ENCODE measurements at places on chromosomes 16 and 17.

GRCh38 chr17:78853926-78854394, 13.3 kb upstream of the USP36 start:
- DNase-seq = no peak

DNA sequence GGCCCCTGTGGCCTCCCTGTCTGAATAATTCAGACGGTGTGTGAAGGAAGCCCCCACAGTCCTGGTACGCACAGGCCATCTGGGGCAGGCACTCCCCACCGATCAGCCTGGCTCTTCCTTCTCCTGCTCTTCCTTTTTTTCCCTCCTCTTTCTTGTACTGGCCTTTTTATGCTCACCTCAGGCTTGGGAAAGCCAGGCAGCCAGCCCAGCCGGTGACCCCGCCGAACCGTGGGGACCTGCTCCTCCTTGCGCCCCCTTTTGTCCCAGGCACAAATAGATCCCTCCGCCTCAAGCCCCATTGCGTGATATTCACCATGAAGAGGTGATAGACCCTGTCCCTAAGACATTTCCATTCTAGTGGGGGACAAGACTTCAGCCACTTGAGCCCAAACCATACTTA, 80.2 kb upstream of the BRD7 start:
- no peak for DNase-seq

GRCh38 chr17:55198690-55199370, 65.9 kb upstream of the HLF start:
- no peak for DNase-seq

DNA sequence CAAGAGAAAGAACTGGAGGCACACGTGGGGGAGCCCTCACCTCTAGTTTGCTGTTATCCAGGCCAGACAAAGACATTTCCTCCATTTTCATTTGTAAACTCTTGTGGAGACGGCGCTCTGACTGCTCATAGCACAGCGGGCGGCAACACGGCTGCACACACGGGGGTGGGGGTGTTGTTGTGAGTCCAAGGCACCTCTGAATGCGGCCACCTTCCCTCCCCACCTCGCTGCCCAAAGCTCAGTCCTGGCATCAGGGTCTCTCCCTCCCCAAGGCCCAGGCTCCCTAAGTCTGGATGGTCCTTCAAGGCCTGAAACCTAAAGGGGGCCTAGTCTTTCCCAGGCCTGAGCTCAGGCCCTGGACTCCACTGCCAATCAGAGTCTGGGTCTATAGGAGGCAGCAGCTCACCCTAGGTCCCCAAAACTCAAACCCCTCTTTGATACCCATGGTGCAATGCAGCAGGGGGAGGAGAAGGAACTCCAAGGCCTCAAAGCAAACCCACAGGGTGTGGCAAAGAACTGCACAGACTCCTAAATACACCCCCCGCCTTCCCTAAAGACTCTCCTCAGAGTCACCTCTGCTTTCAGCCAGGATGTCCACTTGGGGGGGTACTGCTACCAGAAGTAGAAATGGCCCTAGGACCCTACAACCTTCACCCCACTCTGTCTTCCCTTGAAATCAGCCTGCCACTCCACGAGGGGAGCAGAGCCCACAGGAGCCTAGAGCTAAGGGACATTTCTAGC, 1.5 kb downstream of the ATXN7L3 start:
- peak; percentile 79 for DNase-seq

- DNase-seq = no peak
These were observed 9.6 kb upstream of the CDK5R1 start for GRCh38 chr17:32477220-32477619.

DNA sequence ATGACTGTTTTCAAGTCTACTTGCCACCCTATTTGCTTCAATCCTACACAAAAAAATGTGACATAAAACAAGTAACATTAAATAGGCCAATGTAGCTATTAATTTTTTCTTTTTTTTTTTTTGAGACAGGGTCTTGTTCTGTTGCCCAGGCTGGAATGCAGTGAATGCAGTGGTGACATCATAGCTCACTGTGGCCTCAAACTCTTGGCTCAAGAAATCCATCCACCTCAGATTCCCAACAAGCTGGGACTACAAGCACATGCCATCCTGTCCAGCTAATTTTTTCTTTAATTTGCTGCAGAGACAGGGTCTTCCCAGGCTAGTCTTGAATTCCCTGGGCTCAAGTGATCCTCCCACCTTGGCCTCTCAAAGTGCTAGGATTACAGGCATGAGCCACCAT, 29.4 kb downstream of the ANKFY1 start:
- no peak for DNase-seq

DNA sequence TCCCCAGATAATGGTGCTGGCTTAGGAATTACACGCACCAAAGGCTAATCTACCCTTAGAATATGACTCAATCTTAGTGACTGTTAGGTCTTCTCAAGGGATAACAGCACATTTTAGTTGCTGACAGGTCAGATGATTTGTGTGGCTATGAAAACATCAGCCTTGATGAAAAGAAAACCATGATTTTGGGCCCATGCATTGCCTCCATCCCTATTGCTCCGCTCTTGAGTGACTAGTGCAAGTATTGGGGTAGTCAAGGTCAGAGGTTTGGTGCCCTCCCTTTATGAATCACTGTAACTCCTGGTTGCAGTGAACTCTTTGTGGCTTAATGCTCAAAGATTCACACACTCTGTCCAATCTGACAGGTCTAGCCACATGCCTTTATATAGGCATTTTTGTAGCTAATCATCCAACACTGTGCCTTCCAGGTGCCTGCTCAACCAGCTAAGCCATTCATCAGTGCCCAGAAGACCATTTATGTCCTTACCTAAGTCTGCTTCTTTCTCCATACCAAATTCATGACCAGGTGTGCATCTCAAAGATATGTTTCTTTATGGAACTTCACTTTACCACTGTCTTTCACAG, 251.6 kb downstream of the KCNJ2 start:
- DNase-seq = no peak

DNA sequence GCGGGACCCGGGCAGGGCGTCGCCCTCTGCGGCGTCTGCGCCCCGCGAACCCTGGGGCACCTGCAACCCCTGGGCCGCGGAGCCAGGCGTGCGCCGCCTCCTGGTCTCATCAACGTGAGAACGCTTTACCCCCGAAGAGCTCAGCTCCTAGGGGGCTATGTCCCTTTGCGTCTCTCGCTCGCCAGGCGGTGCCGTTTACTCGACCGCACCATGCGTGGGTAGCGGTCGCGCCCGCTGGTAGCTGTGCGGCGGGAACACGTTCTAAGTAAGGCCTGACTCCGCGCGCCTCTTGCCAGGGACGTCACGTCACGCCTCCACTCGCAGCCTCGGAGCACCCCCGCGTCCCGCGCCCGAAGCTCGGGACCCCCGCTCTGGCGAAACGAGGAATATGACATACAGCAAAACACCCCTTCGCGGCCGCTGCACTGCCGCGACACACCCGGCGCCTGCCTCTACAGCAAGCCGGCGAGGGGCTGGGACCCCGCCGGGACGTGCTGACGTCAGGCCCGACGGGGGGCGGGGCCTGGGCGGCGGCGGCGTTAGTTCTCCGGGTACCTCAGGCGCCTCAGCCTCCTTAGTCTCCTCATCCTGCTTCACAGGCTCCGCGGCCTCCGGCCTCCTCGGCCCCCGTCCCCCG, at the start of gene RAB11FIP3:
Gene RAB11FIP3, plus strand, starts transcription at position 568 of the 637 bp plus-strand sequence. CDS start 358 bp downstream, outside the sequence.
- peak; percentile 84 for DNase-seq

GRCh38 chr17:44417553-44417952, 28.1 kb upstream of the ITGA2B start:
- no peak for DNase-seq

- DNase-seq = no peak
These were observed 32.6 kb upstream of the ERN1 start for GRCh38 chr17:64162554-64162953.

DNA sequence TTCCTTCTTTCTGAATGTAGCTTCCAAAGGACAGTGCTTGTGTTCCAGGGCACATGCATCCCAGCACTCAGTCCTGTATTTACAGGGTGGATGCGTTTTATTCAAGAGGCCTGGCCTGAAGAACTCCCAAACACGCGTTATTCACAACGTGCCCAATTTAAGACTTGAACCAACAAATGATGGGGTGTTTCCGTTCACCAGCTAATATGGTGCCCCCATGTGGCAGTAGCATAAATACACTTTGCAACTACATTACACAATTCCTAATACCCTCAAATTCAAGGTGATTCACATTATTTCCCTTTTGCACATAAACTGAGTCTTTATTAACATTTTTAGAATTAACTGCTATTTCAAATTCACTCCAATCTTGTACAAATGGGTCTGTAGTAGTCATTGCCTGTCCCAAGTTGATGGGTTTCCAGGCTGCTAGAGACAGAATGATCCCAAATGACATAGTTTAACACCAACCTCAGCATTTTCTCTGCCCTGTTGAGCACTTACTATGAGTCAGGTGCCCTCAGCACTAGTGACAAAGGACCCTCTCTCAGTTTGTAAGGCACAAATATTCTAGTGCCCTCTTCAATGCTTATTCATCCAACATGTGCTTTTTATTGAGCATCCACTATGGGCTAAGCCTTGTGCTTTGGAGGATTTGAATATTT, 26.9 kb downstream of the HSD17B2 start:
- no peak for DNase-seq

Data from CD4-positive, alpha-beta T cell treated with Interleukin-15 for 1 hour (primary cell).